IPS DF 19.7 (cell line): ENCODE measurements at places on chromosomes 13 and 19.

- no peak for DNase-seq
Measured at GRCh38 chr13:93709506-93710244, 483.1 kb downstream of the GPC6 start.

DNA sequence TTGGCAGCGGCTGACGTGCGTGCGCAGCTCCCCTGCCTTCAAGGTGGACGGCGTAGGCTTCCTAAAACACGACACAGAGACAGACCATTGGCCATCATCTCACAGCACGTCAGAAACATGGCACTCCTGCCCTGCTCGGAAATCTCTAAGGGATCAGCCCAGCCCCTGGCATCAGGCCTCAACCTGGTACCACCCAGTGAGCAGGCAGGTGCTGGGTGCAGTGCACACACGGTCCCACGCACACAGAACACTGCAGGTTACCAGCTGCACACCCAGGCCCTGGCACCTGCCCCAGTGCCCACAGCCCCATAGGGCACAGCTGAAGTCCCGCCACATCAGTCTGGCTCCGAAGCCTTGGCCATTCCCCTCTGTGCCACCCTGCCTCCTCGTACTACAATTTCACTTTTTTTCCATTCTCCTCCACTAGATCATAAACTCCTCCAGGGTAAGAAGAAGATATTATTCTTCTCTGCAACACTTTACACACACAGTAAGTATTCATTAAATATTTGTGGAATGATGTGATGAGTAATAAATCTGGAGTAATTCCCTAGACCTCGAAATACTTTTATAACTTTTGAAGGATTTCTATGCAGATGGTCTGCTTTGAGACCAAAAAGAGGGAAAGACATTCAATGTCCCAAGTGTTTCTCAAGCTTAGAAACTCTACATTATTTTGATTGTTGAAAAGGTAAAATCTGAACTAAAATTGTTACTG, 156.4 kb downstream of the COL4A1 start:
- no peak for DNase-seq

DNA sequence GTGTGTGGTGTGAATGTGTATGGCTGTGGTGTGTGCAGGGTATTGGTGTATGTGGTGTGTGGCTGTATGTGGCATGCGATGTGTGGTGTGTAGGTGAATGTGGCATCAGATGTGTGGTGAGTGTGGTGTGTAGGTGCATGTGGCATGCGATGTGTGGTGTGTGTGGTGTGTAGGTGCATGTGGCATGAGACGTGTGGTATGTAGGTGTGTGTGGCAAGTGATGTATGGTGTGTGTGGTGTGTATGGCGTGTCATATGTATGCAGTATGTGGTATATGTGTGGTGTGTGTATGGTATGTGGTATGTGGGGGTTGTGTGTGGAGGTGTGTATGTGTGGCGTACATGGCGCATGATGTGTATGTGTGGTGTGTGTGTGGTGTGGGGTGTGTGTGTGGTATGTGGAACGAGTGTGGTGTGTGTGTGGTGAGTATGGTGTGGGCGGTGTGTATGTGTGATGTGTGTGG, 63.4 kb downstream of the PEPD start:
- no peak for DNase-seq

GRCh38 chr13:27132538-27132937, 39.1 kb downstream of the USP12 start:
- no peak for DNase-seq

GRCh38 chr19:46919324-46919723, 58.5 kb downstream of the ARHGAP35 start:
- no peak for DNase-seq

DNA sequence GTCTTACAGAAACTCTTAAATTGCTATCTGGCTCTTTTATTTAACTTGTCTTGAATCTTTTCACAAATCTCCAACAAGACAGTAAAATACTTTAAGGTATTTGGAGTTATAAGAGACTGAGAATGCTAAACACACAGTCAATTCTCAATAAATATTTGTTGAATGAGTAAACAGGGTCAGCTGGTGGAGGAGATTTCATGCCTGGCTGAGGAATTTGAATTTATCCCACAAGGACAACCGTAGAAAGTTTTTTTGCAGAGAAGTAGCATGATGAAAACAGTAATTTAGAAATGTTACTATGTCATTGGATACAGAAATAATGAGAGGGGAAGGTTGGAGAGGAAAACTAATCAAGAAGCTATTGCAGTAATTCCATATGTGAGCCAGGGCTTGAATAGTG, 1223.7 kb downstream of the PCDH17 start:
- DNase-seq = no peak

- no peak for DNase-seq
Measured at GRCh38 chr13:30619731-30620130, 2.0 kb downstream of the USPL1 start.
